ENCODE measurements at places on chromosomes 6 and 20. TPM values are rescaled to one million over a fixed set of nuclear protein-coding genes. Genes with fewer than 3 reads are reported as not detected.
A peak's percentile ranks its signal among the peaks of the same experiment; 100 is the strongest.

DNA sequence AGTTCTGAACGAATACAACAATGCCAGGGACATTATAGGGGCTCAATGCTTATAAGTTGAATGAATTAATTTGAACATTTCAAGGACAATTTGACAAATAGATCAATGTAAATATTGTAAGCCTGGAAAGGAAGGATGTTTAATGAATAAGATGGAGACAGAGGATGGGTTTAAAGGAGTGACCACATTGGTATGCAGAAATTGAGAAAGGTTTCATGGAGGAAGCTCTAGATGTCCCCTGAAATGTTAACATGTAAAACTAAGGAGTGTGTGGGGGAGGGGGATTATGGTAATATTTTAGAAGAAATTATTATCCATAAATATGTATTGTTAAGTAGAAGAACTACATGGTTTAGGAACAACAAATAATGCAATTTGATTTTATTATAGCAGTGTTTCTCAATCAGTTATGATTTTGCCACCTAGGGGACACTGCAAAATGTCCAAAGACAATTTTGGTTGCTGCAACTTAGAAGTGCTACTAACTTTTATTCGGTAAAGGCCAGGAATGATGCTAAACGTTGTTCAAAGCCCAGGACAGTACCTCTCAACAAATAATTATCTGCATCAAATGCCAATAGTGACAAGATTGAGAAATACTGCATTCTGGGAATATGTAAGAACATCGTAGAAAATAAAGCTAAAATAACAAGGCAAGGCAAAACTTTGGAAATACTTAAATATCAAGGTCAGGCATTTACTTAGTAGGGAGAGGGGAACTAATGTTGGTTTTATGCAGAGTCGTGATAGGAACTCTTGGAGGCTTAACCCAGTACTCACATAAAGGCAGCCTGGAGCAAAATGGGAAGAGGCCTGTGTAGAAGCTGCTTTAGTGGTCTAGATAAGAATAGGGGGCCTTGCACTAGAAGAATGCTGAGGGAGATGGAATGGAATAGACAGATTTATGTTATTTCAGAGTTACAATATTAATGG, 686.9 kb upstream of the CITED2 start:
- H3K27ac ChIP-seq: no peak overlapping the region
- H3K36me3 ChIP-seq: no peaks in the 10 kb centered on the region
- H3K27me3 ChIP-seq: no peaks in the 10 kb centered on the region
- H3K4me3 ChIP-seq: no peak overlapping the region
- no peaks in the 10 kb centered on the region for H3K4me1 ChIP-seq
- no peak for DNase-seq

DNA sequence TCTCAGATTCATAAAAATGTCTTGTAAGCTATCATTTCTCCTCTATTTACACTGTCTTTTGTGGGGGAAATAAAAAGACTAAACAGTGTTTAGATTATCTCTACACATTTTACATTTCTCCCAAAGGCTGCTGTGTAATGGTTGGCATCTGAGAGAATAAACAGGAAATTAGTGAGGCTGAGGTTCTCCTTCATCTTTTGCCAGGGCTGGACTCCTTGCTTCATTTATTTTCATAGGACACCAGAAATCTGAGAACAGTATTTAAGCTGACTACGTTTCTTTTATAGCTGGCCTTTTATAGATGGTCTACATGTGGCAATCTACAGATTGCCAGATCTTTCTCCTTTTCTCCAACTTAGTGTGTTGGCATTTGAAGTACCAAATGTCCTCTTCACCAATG, 41.5 kb downstream of the PLCB4 start:
- H3K27ac ChIP-seq: no peak overlapping the region
- H3K27me3 ChIP-seq: no peaks in the 10 kb centered on the region
- H3K4me3 ChIP-seq: no peak overlapping the region
- H3K4me1 ChIP-seq: no peaks in the 10 kb centered on the region

DNA sequence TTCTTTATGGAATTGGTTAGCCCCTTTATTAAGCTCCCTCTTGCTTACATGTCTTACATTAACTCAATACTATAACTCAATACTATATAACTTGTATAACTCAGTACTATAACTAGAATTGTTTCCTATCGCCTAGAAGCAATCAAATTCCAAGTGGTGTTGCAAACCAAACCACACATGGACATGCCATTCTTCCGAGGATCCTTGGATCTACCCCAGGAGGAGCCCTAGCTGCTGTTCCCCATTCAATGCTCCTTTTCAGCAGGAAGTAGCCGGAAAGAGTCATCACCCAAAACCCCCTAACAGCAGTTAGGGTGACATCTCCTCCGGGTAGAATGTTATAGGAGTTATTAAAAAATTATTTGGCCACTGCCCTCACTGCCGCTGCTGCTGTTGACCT, 40.5 kb downstream of the PLN start:
- no peak for DNase-seq
- peaks cover 6% of the 10 kb centered on the region for H3K4me1 ChIP-seq
- H3K4me3 ChIP-seq: no peak overlapping the region
- H3K27me3 ChIP-seq: no peaks in the 10 kb centered on the region

GRCh38 chr6:25703005-25703404, 51.0 kb downstream of the SCGN start:
- no peak overlapping the region for H3K27ac ChIP-seq
- no peaks in the 10 kb centered on the region for H3K36me3 ChIP-seq
- H3K4me3 ChIP-seq: no peak overlapping the region
- no peaks in the 10 kb centered on the region for H3K4me1 ChIP-seq

DNA sequence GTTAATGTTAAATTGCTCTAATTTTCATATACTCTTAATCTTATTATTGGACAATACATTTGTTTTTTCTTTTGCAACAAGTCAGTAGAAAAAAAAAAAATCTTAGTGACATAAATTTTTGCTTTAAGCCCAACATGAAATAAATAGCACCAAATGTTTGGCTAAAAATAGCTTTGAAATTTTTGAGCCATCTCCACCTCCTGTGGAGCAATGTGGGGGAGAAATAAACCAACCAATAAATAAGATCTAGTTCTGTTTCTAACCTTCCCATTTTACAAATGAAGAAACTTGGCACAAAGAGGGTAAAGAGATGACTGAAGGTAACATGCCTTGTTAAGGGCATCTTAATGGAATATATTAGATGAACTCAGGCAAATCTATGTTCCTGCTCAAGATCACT, 91.4 kb downstream of the PRKN start:
- no peak overlapping the region for H3K4me3 ChIP-seq
- no peak for DNase-seq
- no peaks in the 10 kb centered on the region for H3K36me3 ChIP-seq
- no peak overlapping the region for H3K27ac ChIP-seq
- no peaks in the 10 kb centered on the region for H3K27me3 ChIP-seq
- no peaks in the 10 kb centered on the region for H3K4me1 ChIP-seq

DNA sequence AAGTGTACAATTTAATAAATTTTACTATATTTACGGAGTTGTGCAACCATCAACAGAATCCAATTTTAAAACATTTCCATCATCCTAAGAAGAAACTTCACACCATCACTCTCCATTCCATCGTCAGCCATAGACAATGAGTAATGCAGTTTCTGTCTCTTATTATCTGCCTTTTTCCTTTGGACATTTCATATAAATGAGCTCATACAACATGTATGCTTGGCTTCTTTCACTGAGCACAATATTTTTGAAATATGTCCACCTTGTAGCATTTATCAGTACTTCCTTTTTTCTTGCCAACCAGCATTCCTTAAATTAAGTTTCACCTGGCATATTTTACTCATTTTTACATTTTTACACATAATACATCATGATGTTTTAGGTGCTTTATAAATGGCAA, 22.7 kb upstream of the HIVEP1 start:
- H3K36me3 ChIP-seq: peaks cover 9% of the 10 kb centered on the region
- no peak overlapping the region for H3K4me3 ChIP-seq
- H3K4me1 ChIP-seq: no peaks in the 10 kb centered on the region
- H3K27me3 ChIP-seq: no peaks in the 10 kb centered on the region
- no peak overlapping the region for H3K27ac ChIP-seq

DNA sequence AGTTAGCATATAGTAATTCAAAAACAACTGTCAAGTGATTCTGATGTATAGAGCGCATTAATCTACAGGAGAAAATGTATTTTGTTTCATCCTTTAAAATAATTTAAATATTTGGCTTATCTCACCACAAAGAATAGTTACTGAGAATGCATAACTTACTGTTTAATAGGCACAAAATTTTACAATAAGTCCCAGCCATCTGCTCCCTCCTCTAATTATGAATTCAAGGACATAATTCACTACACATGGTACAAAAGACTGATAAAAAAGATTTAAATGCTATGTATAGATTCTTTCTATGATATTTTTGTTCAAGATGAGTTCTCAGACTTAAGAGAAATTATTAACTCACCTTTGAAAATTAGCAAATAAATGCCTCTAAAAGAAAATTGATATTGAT, 242.0 kb downstream of the FUT9 start:
- H3K27me3 ChIP-seq: no peaks in the 10 kb centered on the region
- H3K36me3 ChIP-seq: no peaks in the 10 kb centered on the region
- H3K4me3 ChIP-seq: no peak overlapping the region
- H3K27ac ChIP-seq: no peak overlapping the region
- H3K4me1 ChIP-seq: no peaks in the 10 kb centered on the region

GRCh38 chr6:152980656-152981055, 2.2 kb downstream of the FBXO5 start:
- H3K4me3 ChIP-seq: no peak overlapping the region
- no peak for DNase-seq
- H3K36me3 ChIP-seq: peaks cover 6% of the 10 kb centered on the region
- no peak overlapping the region for H3K27ac ChIP-seq

GRCh38 chr20:15056246-15056645, 718.8 kb upstream of the FLRT3 start:
- DNase-seq: no peak
- H3K27ac ChIP-seq: no peak overlapping the region
- no peaks in the 10 kb centered on the region for H3K36me3 ChIP-seq
- no peaks in the 10 kb centered on the region for H3K27me3 ChIP-seq
- no peak overlapping the region for H3K4me3 ChIP-seq
- no peaks in the 10 kb centered on the region for H3K4me1 ChIP-seq

- no peak overlapping the region for H3K27ac ChIP-seq
- H3K4me3 ChIP-seq: no peak overlapping the region
- H3K36me3 ChIP-seq: no peaks in the 10 kb centered on the region
- no peaks in the 10 kb centered on the region for H3K27me3 ChIP-seq
- peaks cover 9% of the 10 kb centered on the region for H3K4me1 ChIP-seq
- no peak for DNase-seq
Observed at GRCh38 chr6:15073344-15073789, 172.5 kb upstream of the JARID2 start.

GRCh38 chr20:43167021-43167420, 22.7 kb downstream of the PTPRT start:
- no peak overlapping the region for H3K27ac ChIP-seq
- H3K4me1 ChIP-seq: no peaks in the 10 kb centered on the region
- no peak for DNase-seq
- no peaks in the 10 kb centered on the region for H3K27me3 ChIP-seq
- no peaks in the 10 kb centered on the region for H3K36me3 ChIP-seq

- no peaks in the 10 kb centered on the region for H3K36me3 ChIP-seq
- H3K4me1 ChIP-seq: no peaks in the 10 kb centered on the region
- H3K27me3 ChIP-seq: no peaks in the 10 kb centered on the region
- no peak for DNase-seq
- no peak overlapping the region for H3K27ac ChIP-seq
Observed at GRCh38 chr6:64335195-64335594, 699.6 kb downstream of the PHF3 start.

DNA sequence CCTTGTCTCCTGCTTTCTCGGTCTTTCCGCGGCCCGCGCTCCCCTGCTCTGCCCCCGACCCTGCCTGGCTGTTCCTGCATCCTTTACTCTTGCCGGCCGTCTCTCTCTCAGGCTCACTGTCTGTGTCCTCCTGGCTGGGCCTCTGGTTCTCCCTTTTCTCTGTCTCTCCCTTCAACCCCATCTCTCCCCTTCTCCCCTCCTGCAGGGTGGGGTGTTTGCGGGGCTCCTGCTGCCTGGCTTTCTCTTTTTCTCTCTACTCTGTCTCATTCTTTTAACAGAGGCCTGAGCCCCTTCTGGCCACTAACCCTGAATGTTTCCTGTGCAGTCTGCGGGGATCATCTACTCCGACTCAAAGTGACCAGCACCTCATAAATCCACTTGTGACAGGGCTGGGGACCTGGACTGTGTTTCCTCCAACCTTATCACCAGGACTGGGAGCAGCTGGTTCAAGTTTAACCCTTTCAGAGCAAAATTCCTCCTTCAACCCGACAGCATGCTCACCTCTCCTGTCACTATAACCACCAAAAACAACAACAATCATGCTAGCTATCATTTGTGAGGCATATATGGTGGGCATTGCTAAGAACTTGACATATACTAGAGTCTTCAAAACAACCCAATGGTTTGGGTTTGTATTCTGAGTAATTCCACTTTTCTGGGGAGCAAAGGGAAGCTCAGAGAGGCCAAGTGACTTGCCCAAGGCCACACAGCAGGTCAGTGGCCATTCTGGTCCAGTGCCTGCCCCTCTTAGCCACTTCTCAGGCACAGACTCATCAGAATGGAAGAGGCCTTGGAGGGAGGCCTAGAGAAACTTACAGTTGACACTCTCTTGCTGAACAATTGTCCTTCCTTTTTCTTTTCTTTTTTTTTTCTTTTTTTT, 811 bp upstream of the RSPO4 start:
- peaks cover 10% of the 10 kb centered on the region for H3K36me3 ChIP-seq
- no peak for DNase-seq
- H3K4me3 ChIP-seq: peak overlapping the region; percentile 5
- H3K27me3 ChIP-seq: peaks cover 62% of the 10 kb centered on the region
- H3K27ac ChIP-seq: no peak overlapping the region

- no peaks in the 10 kb centered on the region for H3K36me3 ChIP-seq
- H3K27ac ChIP-seq: no peak overlapping the region
- DNase-seq: no peak
- H3K4me3 ChIP-seq: no peak overlapping the region
- no peaks in the 10 kb centered on the region for H3K4me1 ChIP-seq
Observed at GRCh38 chr6:55450005-55450404, 122.7 kb downstream of the GFRAL start.

- peak; percentile 45 for DNase-seq
- H3K4me3 ChIP-seq: peak overlapping the region; percentile 78
- H3K27me3 ChIP-seq: no peaks in the 10 kb centered on the region
- no peaks in the 10 kb centered on the region for H3K36me3 ChIP-seq
- H3K27ac ChIP-seq: peak overlapping the region; percentile 97
Observed at GRCh38 chr20:60057123-60057865, 99.1 kb downstream of the CDH26 start.

DNA sequence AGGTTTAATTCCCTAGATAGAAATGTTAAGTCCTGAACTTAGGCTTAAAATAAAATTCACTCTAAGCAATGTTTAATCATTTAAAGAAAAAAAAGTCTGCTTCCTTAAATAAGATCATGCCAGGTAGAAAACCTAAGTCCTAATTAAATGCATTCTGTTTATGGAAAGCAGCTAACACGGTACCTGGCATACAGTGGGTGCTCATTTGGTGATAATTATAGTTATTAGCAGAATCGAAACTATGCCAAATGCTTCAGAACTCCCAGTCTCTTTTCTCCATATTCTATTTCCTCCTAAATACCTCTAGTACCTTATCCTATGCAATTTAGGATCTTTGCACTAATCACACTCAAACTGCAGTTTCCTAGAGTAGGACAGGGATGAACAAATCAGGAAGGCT, 331.8 kb downstream of the EPHA7 start:
- H3K36me3 ChIP-seq: no peaks in the 10 kb centered on the region
- H3K27ac ChIP-seq: no peak overlapping the region
- H3K4me3 ChIP-seq: no peak overlapping the region
- no peaks in the 10 kb centered on the region for H3K27me3 ChIP-seq
- H3K4me1 ChIP-seq: no peaks in the 10 kb centered on the region
- DNase-seq: no peak

The GCNT2 gene
- 4.4 TPM for polyA plus RNA-seq

The TSHZ2 gene
- 0.15 TPM for polyA plus RNA-seq

The OXT gene
- 1.0 TPM for polyA plus RNA-seq

The SLC17A2 gene
- polyA plus RNA-seq: not detected

The PCSK2 gene
- not detected for polyA plus RNA-seq

The FHL5 gene
- polyA plus RNA-seq: not detected
